NCI-H2029 (cell line): ENCODE measurements at places on chromosomes 3 and 15.

GRCh38 chr3:121443456-121443855, 102.3 kb downstream of the POLQ start:
- DNase-seq, result no peak

GRCh38 chr15:100338247-100338646, 3.5 kb downstream of the ADAMTS17 start:
- no peak for DNase-seq

- DNase-seq, result no peak
These were observed 103.8 kb upstream of the CFAP20DC start for GRCh38 chr3:59153648-59154047.

DNA sequence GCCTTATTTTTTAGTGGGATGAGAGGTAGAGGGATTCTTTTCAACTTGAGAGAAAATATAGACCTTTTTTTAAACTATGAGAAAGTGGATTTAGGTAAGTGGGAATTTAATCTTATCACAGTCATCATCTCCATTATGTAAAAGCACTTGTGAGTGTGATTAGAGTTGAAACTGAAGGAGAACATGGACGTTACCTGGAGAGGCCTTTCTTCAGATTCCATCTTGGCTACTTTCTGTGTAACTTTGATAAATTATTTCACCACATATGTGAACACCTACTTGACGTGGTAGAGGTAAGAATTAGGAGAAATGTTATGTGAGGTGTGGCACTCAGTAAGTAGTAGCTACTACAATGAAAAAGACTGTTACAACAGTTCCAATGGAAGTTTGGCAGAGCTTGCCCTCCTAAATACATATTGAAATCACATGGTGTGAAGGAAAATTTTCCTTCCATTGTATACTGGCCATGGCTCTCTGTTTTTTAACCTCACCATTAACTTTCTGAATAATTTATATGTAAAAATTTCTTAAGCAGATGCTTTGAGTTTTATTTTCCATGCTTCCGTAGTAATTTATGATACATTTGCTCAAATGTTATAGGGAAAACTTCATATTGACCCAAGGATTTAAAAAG, 193.3 kb downstream of the FNDC3B start:
- no peak for DNase-seq

DNA sequence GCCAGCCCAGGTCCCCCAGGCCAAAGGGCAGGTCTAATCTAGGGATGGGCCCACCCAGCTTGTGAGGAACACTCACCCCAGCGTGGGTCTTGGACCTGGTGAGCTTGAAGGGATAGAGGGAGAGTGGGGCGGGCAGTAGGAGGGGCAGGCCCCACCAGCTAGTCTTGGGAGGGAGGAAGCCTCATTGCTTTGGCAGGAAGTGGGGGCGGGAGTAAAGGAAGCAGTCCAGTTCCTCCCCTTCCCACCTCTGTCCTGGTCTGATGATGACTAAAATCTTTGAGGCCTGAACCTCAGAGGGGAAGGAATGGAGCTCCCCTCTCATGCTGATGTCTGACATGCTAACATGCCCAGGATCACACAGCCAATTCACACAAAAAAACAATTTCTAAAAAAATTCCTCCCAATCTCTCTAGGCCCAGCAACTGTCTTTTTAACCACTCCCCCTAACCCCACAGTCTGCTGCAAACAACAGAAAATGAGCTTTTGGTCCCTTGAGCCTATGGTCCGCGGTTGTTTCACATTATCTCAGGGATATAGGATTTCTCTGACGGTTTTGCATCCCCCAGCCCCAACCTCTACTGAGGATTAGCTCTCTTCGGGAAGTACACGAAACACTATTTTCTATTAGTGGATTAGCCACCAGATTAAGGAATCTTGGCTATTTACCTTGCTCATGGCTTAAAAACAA, 30.7 kb upstream of the DUSP7 start:
- DNase-seq, result no peak

GRCh38 chr3:182058488-182058887, 346.8 kb downstream of the SOX2 start:
- DNase-seq, result no peak

DNA sequence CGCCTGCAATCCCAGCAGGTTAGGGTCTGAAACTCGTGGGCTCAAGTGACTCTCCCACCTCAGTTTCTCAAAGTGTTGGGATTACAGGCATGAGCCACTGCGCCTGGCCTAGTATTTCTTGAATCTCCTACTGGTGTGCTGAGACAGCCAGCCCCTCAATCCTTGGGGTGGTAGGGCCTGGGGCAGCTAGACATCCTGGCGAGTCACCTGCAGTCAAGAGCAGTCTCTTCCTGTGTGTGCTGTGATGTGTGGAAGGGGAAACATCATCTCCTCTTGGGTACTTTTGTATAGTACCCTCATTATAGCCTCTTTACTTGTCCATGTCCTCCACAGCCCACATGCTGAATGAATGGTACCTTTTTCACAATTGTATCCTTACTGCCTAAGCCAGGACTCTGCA, 4.9 kb upstream of the HEXA start:
- DNase-seq, result no peak

- DNase-seq, result no peak
These were observed 108.8 kb upstream of the CCDC54 start for GRCh38 chr3:107268469-107268868.

GRCh38 chr3:118597184-118597583, 437.5 kb downstream of the IGSF11 start:
- no peak for DNase-seq

GRCh38 chr3:182737825-182738224, 55.5 kb upstream of the ATP11B start:
- no peak for DNase-seq

DNA sequence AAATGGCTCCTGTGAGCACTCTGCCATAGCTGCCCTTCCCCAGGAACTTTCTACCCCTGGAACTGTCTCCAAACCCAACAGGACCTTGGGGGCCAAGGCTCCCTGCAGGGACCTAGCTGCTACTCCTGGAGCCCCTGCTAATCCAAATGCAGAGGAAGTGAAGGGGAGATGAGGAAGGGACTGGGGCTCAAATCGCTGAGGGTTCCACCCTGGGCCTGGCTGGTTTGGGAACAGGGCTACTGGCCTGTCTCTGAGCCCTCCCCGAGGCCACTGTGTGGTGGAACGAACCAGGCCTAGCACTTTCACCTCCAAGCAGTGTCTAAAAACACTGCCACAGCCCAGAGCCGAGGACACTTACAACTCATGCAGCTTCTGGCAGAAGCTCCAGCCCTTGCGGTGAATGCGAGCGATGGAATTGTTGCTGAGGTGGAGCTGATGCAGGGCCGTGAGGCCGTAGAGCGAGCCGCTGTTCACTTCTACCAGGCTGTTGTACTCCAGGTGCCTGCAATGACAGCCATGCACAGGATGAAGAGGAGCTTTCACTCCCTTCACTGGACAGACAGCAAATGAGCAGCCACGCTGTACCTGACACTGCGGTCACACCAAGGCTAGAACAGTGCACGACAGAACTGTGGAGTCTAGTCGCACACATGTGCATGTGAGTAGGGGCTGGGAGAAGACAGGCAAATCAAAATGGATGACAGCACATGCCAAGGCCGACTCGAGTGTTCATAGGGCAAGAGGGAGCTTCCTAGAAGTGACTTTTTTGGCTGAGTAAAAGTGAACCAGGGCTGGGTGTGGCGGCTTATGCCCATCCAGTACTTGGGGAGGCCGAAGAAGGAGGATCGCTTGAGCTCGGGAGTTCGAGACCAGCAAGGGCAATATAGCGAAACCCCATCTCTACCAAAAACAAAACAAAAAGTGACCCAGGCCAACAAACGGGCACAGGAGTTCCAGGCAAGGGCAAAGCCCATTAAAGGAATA, 90.8 kb downstream of the LRIG1 start:
- DNase-seq, result no peak

DNA sequence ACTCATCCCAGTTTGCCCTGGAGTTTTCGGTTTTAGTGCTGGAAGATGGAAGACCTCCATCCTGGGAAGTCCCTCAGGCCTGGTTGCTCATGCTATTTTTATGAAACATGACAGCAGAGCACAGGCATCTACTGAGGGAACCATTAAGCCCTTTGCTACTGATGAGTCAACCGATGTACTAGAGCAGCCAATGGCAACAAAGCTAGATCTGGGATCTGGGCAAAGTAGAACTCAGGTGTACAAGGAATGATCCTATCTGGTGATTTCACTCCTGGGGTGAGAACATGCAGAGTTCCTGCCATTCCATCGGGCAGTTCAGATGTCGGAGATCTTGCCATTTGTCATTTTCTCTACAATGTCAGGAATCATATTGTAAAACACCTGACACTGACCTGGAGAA, 166.2 kb upstream of the NSMCE3 start:
- no peak for DNase-seq

DNA sequence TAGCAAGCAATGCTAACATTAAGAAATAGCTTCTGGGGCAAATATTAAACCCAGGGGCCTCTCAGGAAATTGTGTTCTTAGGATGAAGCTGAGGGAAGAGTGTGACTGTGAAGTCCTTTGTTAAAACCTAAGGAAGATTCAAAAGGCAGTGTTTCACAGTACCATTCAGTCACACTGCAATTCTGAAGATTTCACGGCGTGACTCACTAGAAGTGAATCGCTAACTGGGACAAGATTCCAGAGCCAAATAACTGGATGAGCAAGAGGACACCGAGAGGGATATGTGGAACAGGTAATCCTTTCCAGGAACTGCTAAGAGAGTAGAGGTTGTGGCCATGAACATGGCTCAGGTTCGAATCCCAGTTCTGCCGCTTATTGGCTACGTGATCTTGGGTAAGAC, 61.8 kb upstream of the SMAD3 start:
- DNase-seq, result no peak

- DNase-seq, result no peak
These were observed 186.2 kb upstream of the CADPS start for GRCh38 chr3:63061449-63061848.

DNA sequence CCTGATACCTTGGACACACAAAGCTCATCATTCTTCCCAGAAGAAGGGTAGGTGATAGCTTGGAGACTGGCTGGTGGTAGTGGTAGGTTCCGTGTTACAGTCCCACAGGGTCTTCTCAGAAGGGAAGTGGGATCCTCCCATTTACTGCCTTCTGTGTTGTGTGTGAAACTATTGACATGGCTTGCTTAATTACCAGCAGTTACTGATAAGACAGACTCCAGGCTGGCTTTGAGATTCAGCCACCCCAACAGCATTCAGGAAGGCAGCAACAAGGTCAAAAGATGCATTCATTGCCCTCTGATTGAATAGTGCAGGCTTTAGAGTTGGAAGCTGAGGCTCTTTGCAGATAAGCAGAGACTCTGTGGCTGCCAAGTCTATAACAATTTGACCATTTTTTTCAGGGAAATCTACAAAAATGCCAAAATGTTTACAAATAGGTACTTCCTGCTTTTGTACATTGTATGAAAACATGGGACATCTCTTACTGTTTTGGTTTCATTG, 7.7 kb downstream of the ARNT2 start:
- DNase-seq, result no peak

GRCh38 chr15:60975952-60976351, 253.2 kb downstream of the RORA start:
- DNase-seq, result no peak

DNA sequence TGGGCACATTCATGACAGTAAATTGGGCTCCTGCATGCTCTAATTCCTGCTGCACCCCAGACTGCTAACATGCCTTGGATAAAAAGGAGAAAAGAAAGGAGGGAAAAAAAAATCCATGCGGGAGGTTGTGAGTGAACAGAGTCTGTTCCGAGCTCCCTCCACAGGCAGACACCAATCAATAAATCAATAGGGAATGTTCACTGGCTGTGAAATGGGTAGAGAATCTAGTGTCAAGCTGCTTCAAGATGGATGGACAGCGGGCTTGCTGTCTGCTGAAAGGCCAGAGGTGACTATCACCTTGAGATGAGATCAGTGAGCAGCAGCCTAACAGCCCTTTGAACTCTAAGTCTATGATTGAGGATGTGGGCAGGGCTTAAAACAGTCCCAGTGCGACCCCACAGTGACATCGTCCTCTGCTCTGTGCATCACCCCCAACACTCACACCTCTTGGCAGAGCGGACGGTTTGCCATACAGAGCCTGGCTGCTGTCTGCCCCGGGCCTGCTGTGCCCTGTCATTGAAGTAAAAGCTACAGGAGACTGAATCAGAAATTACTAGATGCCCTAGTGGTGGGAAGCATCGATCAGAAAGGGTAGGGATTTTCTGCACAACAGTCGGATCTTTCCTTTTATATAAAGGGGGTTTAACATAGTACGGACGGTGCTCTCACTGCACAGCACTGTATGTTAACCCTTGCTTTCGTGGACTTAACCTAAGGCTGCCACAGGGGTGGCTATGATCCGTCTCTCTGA, 247.9 kb upstream of the ONECUT1 start:
- DNase-seq, result no peak

DNA sequence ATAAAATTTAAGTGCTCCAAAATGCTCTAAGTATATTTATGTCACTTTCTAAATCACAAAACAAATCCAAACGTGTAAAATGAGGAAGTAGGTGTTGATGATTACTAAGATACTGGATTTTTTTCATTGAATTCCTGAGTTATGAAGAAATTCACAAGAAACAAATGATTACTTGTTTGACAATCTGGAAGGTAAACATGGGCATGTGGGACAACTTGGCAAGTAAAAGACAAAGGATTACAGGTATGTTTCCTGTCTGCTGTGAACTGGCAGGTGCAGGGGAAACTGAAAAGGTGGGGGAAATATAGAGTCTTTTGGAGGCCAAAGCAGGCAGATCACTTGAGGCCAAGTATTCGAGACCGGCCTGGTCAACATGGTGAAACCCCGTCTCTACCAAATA, 252.7 kb upstream of the AZI2 start:
- peak; percentile 40 for DNase-seq

DNA sequence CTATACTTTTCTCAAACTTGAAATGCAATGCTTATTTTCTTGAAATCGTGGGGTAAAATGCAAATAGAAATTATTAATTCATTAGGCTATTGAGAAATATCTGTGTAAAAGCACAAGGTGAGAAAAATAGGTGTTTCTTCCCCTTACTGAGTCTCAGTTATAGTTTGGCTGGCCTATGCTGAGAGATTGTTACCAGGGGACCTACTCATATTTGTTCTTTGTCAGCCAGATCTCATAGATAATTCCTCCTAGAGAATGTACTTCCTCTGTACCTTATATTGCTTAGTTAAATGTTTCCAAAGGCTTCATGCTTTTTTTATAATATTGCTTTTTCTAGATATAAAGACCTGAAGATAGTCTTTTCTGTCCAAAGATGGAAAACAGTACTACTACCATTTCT, 60.0 kb upstream of the TRPC1 start:
- DNase-seq, result no peak
